Stimulated activated CD4-positive, alpha-beta T cell treated with anti-CD3 and anti-CD28 coated beads, Interleukin-1b, Interleukin-23, amount 100 ng/mL, for 1 hour (primary cell): ENCODE measurements at places on chromosomes 6 and 20.

- no peak for DNase-seq
Measured at GRCh38 chr20:2942439-2942838, 69.2 kb downstream of the PTPRA start.

- no peak for DNase-seq
Measured at GRCh38 chr20:61949363-61949713, 116.3 kb downstream of the TAF4 start.

DNA sequence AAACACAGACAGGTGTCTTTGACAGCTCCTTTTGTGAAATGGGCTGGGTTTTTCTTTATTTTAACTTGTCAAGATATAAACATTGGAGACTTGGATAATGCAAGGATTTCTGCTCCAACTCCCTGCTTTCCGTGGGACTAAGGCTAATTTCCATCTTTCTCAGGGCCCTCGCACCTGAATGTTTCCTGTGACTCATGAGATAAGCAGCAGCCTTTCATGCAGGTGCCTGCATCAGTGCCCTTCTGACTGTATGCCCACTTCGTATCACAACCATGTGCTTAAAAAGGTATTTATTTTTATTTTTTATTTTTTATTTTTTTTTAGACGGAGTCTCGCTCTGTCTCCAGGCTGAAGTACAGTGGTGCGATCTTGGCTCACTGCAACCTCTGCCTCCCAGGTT is 736.1 kb downstream of the DOK5 start:
- DNase-seq = no peak

GRCh38 chr6:106027758-106028157 is 58.4 kb upstream of the PRDM1 start:
- DNase-seq = no peak

- no peak for DNase-seq
Measured at GRCh38 chr6:170371588-170371987, 65.0 kb downstream of the FAM120B start.

- DNase-seq = no peak
Measured at GRCh38 chr6:166996406-166996805, 2.8 kb upstream of the CEP43 start.

DNA sequence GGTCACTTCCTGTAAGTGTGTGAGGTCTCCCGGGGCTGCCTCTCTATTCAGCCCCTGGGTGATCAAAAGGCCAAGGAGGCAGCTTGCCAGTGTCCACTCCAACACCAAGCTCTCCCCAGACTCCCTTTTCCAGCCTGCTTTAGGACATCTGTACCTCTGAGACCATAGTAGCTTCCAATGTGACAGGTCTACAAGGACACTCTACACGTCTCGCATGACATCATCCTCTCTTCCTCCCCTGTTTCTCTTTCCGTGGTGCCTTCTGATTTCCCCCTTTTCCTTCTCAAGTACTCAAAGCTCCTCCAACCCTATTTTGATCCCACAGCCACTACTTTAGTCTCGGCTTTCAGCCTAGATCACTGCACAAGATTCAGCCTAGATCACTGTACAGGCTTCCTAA is 26.4 kb downstream of the HLA-F start:
- no peak for DNase-seq

DNA sequence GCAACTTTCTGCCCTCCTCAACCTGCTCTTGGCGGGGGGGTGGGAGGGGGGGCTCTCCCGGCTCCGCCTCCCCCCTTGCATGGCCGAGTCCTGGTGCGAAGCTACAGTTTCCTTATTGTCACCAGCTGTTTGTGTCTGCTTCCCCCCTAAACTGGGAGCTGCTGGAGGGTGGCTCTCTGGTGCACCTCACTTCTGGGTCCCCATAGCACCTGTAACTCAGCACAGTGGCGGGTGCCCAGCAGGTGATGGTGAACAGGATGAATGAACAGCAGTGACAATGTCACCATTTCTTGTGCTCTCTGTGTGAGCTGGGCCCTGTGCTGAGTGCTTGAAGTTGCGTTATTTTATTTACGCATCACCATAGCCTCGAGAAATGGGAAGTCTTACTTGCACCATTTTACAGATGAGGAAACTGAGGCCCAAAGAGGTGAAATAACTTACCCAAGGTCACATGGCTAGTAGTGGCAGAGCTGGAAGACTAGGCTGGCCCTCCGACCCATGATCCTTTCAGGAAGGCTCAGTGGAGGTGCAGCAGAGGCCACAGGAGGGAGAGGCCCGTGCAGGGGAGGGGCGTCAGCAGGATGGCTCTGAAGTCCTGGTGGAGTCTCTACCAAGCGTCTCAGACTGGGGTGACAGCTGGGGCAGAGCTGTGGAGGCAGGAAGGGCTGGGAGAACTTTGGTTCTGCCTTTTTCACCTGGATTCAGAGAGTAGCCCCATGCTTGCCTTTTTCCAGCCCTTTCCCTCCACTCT is 41.8 kb downstream of the SRC start:
- DNase-seq = no peak

GRCh38 chr6:144588697-144589325 is 303.7 kb downstream of the UTRN start:
- DNase-seq = no peak

- no peak for DNase-seq
Measured at GRCh38 chr20:26163890-26164289, 467.2 kb upstream of the ZNF337 start.

- DNase-seq = no peak
Measured at GRCh38 chr6:125446011-125446410, 144.2 kb upstream of the HDDC2 start.

GRCh38 chr20:36677422-36677771 is 31.4 kb upstream of the SLA2 start:
- no peak for DNase-seq

DNA sequence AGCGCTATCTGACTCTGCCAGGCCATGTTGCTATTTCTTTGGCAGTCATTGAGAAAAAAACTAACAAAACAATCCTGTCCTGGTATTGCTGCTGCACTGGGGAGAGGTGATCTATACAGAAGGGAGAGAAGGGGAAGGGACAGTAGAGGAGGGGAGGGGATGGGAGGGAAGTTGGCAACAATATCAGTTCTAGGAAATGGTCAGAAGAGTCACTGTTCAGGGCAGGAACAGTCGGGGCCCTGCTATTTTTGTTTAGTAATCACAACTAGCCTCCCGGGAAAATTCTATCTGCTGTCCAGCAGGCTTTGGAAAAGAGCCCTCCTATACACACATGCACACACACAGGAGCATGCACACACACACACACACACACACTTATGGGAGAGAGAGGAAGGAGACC is 142.3 kb upstream of the CARMIL1 start:
- DNase-seq = no peak

GRCh38 chr6:163356324-163356723 is 58.2 kb upstream of the QKI start:
- DNase-seq = no peak

GRCh38 chr6:157748839-157749571 is 74.0 kb upstream of the SNX9 start:
- no peak for DNase-seq
